ENCODE measurements at places on chromosomes 12 and 14. TPM values are rescaled to one million over a fixed set of nuclear protein-coding genes. Genes with fewer than 3 reads are reported as not detected.

GRCh38 chr14:65251213-65251612, 148.9 kb upstream of the MAX start:
- no peak for DNase-seq
- H3K27ac ChIP-seq = no peak overlapping the region
- no peaks in the 10 kb centered on the region for H3K36me3 ChIP-seq

DNA sequence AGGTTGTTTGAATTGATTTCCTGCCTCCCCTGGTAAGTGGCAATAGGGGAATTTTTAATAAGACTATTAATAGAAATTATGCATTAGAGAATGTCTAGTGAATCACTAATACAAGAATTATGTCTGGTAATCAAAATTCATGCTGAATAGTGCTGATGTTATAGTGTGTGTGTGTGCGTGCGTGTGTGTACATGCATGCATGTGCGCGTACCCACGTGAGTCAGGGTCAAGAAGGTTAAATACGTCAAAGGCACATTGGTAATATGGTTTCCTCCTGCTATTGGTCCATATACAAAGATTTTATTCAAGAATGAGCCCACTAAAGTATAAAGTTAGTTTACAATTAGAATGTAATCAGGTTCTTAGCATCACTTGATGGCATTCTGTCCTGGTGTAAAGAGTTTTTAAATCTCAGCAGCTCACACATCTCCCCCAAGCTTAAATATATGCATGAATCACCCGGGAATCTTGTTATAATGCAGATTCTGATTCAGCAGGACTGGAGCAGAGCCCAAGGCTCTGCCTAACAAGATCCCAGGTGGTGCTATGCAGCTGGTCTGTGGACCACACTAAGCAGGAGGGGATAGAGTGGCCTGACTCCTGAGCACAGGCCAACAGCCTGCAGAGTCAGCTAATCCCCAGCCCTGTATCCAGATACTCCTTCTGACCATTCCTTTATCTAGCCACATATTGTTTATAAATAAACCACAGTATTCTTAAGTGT, 43.9 kb downstream of the TTC9 start:
- no peaks in the 10 kb centered on the region for H3K4me1 ChIP-seq
- H3K27ac ChIP-seq = no peak overlapping the region
- H3K4me3 ChIP-seq = no peak overlapping the region
- no peaks in the 10 kb centered on the region for H3K27me3 ChIP-seq

GRCh38 chr14:42517806-42518500, 911.3 kb downstream of the LRFN5 start:
- no peak for DNase-seq
- no peaks in the 10 kb centered on the region for H3K4me1 ChIP-seq
- no peaks in the 10 kb centered on the region for H3K27me3 ChIP-seq
- H3K27ac ChIP-seq = no peak overlapping the region
- H3K4me3 ChIP-seq = no peak overlapping the region
- no peaks in the 10 kb centered on the region for H3K36me3 ChIP-seq

The ST8SIA1 gene
- 6.9 TPM for polyA plus RNA-seq

Data from CD4-positive, alpha-beta memory T cell (primary cell).